ENCODE measurements at places on chromosomes 11 and 22.

DNA sequence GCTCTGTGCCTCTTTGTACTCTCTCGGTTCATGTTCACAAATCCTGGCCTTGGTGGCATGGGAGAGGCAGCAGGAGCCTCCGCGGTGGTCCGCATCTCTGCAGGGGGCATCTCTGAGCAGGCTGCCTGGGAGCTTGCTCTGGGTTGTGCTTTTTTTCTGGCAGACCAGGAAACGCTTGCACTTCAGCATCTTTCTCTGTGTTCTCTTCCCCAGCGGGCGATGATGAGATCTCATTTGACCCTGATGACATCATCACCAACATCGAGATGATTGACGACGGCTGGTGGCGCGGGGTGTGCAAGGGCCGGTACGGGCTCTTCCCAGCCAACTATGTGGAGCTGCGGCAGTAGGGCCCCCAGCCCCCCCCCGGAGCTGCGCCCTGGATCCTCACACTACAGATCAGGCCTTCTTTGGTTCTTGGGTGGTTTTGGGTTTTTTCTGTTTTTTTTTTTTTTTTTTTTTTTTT is 36.5 kb downstream of the CTTN start:
- no peak for DNase-seq

DNA sequence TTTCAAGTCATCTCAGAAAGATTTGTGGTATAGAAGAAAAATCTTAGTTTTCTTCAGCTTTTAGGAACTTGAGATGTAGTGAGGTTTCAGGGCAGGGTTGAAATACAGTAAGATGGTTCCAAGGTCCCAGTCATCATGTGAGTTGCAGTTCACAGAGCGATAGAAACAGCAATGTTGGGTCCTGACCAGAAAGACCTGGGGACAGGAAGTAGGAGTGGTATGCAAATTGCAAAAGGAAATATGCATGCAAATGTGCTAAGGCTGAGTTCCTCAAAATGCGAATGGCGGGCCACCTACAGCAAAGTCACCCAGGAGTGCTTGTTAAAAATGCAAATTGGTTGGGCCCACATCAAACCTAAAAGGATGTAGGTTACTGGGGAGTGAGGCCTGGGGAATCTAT is 1032.7 kb upstream of the TENM4 start:
- DNase-seq = no peak

DNA sequence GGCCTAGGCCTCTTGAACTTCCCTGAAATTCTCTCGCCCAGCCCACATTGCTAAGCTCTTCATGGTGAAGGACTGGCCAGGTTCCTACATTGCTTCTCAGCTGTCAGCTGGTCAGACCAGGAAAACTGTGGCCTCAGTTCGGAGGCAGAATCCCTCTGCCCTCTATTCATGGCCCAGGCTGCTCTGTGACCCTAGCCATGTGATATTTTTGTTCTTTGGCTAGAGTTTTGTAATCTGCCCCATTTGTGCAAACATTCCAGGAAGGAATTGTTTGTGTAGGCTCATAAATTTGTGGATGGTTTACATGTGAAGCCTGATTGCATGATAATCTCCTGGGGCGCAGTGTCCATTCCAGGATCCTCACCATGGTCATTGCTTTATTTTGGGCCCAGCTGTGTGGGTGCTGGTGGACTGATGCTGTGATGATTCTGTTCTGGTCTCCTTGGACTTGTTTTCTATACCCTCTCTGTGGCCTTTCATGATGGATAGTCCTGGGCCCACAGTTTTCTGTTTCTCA is 149.1 kb upstream of the E2F8 start:
- no peak for DNase-seq

DNA sequence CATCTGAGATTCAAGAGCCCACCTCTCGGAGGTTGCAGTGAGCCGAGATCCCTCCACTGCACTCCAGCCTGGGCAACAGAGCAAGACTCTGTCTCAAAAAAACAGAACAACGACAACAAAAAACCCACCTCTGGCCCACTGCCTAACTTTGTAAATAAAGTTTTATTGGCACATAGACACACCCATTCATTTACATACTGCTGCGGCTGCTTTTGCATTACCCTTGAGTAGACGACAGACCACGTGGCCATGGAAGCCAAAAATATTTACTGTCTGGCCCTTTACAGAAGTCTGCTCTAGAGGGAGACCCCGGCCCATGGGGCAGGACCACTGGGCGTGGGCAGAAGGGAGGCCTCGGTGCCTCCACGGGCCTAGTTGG is 47.0 kb downstream of the GRAMD4 start:
- no peak for DNase-seq

DNA sequence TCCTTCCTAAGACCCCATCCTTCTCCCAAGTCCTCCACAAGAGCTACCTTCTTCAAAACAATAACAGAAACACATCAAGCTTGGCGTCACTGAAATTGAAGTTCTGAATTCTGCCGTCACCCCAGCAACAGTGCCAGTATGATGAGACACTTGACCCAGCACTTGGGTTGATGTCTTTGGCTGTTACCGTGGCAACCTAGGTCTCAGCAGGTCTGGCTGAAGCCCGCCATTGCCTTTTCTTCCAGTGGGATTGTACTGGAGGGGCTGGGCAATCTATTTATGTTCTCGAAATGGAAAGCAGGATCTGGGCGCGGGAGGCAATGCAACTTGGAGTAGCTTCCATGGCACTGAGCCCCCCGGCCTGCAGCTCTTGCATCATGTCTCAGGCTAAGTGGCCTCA is 23.8 kb downstream of the NPTXR start:
- no peak for DNase-seq

GRCh38 chr11:113370634-113371033 is 16.9 kb upstream of the ANKK1 start:
- DNase-seq = no peak

- no peak for DNase-seq
Measured at GRCh38 chr11:87137711-87138110, 100.0 kb downstream of the TMEM135 start.

- DNase-seq = no peak
Measured at GRCh38 chr11:123518496-123519054, 88.5 kb downstream of the GRAMD1B start.

GRCh38 chr11:64438986-64439771 is 80.2 kb downstream of the RPS6KA4 start:
- DNase-seq = no peak

- no peak for DNase-seq
Measured at GRCh38 chr11:28899706-28900105, 791.5 kb downstream of the METTL15 start.

DNA sequence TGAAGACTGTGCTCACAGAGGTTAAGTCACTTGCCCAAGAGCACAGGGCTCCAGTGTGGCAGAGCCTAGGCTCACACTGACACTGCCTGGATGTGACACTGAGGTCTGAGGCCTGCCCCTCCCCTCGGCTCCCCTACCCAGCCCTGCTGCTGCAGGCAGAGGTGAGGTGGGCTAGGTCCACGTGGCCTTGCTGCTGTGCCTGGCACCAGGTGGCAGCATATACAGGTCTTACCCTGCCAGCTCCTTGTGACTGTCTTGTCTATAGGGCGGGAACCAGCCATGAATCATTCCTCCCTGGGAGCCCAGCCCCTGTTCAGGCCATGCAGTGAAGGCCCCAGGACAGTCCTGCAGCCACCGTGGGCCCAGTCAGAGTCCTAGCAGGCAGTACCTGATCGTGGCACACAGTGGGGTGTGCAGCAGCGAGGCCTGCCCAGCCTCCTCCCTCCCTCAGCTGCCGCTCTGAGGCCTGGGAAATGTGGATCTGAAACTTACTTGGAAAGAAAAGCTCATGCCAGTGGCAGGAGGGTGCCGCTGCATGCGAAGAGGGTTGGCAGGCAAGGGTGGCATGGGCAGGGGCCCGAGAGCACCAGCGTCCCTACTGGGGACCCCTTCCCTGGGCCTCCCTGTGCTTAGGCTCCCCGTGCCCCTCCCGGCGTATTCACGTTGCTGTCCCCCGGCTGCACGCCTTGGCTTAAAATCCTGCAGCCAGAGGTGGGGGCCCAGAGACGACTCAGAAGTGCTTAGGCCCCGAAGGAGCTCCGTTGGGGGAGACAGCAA is 1.2 kb upstream of the CERK start:
- DNase-seq = peak; percentile 53

GRCh38 chr11:73622926-73623593 is 23.3 kb upstream of the PLEKHB1 start:
- no peak for DNase-seq

GRCh38 chr11:73766763-73767162 is 5.9 kb upstream of the RAB6A start:
- no peak for DNase-seq

DNA sequence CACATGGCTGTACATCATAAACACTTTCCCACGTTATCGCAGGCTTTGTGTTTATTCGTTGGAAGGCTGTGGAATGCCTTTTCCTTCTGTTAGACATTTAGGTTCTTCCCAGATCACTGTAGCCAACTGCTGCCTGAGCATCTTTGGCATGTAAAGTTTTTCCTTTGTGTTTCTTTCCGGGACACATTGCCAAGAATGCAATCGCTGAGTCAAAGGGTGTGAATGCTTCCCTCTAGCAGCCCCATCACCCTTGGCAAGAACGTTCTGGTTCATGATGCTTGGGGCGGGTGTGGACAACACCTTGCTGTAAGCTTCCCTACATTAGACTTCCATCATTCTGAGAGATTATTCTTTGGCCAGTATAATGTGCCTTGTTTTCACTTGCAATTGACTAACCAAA is 136.2 kb downstream of the OSBP2 start:
- no peak for DNase-seq

- DNase-seq = no peak
Measured at GRCh38 chr11:133081020-133081419, 451.3 kb downstream of the OPCML start.

- DNase-seq = no peak
Measured at GRCh38 chr11:121327553-121327952, 35.0 kb downstream of the SC5D start.

GRCh38 chr11:765025-765801 is 12.1 kb downstream of the GATD1 start:
- DNase-seq = peak; percentile 41

DNA sequence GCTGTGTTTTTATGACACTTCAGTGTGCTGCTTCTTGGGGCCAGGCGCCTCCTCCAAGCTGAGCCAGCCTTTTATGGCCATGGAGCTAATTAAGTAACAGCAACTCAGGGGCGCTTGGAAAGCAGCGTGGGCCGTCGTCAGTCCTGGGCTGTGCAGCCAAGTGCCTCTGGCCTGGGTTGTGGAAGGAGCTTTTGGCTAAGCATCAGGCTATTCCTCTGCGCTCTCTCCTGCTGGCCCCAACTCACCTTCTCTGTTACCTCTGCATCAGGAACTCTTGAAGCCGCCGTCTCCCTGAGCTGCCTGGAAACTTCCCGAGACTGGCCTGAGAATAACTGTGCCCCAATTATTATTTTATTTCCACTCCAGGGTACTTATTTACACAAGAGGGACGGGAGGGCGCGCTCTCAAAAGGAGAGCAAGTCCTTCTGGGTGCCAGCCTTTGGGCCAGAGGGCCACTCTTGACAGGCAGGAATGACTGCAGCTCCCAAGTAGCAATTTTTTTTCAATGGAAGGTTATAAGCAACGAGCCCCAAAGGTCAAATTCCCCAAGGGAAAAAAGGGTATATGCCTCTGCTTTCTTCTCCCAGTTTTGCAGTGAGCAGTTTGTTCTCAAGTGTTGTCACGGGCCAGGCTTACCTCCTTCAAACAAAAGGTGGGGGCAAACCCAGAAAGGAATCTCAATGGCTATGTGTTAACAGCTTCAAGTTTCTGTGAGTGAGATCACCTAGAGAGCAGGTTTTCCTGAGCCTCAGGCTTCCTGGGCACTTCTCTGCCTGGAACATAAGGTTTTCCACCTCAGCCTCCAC is 38.5 kb upstream of the NAV2 start:
- no peak for DNase-seq

- no peak for DNase-seq
Measured at GRCh38 chr11:1924646-1925372, 5.3 kb downstream of the TNNT3 start.

DNA sequence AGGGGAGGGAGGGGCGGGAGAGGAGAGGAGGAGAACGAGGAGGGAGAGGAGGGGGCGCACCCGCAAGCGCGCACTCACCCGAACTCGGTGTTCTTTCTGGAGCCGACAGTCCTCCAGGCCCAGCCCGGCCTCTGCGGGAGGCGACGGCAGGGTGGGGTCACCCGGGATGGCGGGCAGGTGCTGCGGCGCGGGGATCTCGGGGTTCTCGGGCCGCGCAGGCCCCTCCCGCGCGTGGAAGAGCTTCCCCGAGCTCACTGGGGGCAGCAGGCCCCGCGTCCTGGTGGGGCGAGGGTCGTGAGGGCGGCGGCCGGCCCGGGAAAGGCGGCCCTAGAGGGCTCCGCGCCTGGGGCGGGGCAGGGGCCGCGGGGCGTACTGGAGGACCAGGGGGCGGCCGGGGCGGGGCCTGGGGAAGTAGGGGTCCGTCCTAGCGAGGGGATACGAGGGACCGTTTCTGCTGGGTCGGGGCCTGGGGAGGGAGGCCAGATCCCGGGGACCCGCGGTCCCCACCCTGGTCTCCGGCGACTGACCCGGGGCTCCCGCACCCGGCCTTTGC is 5.2 kb downstream of the LMNTD2 start:
- DNase-seq = no peak

GRCh38 chr11:44802347-44802746 is 75.6 kb downstream of the TSPAN18 start:
- no peak for DNase-seq

DNA sequence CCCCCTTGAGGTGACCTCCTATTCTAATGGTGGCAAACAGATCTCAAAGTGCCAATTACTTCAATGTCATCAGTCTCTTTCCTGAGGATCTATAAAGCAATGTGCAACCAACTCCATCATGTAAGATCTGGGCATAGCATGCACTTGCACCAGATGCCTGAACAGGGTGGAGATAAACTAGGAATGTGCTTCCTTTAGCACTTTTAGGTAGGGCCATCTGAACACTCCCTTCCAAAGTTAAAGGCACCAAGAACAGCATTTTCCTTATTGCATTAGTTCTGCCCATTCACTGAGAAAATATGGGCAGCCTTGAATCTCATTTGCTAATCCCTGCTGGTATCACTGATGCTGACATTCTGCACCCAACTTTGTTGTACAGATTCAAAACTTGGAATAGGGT is 112.0 kb downstream of the SGSM3 start:
- DNase-seq = no peak

- DNase-seq = no peak
Measured at GRCh38 chr22:23722160-23722559, 28.8 kb downstream of the ZNF70 start.

DNA sequence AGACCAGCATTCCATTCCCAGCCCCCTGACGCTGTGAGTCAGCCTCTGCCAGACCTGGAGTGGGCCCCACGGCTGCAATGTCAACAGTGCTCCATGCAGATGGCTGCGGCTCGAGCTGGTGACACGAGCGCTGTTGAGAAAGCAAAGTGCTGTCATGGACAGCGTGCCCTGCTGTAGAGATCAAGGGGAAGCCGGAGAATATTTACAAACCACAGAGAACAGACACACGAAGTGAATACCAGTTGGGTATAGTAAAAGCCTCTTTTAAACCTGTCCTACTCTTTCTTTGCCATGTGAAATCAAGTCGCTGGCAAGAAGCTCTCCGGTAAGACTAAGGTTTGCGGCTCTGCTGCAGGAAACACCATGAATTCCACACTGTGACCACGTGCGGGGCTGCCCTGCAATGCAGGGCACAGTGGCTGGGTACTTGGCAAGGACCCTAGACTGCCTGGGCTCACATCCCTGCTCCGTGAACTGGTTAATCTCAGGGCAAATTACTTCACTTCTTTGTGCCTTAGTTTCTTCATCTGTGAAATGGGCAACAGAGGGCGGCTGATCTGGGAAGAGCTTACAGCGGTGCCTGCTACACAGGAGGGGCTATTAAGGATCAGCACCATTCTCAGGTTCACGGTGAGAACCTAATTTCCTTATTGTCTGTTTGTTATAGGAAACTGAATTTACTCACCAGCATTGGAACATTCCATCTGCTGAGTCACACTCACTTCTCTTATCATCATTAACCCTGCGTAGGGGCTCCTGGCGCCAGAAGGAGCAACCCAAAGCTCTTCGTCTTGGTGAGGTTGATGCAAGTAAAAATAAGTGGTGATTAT is 27.8 kb upstream of the ELFN2 start:
- DNase-seq = no peak

Data from NCI-H2081 (cell line).